Tibial nerve (tissue), 4 donors: ENCODE measurements at places on chromosomes 6 and 20. TPM values are rescaled to one million over a fixed set of nuclear protein-coding genes. Genes with fewer than 3 reads are reported as not detected.

COL12A1 gene
- total RNA-seq, result 262 TPM

ZNF831 gene
- total RNA-seq, result 0.84 TPM

DEFB124 gene
- not detected for total RNA-seq

GSTA2 gene
- not detected for total RNA-seq

DNA sequence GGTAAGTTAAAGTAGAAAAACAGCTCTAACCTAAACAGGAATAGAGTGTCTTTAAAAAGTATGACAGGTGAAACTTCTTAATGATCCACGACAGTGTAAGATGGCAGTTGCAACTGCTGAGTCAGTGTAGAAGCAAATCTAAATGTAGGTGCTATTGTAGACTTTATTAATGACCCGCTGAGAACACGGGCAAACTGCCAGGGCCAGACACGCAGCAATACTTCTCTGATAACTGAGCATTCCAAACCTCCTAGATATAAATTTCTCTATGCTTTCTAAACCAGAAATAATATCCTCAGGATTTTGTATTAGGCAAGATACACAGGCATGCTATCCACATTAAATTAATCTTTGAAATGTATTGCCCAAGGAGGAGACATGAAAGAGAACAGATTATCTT is 1076.4 kb downstream of the HACE1 start:
- no peak overlapping the region for H3K27ac ChIP-seq
- no peaks in the 10 kb centered on the region for H3K4me1 ChIP-seq
- no peaks in the 10 kb centered on the region for H3K27me3 ChIP-seq

GRCh38 chr20:50005471-50005981 is 22.7 kb downstream of the SNAI1 start:
- peaks cover 11% of the 10 kb centered on the region for H3K4me1 ChIP-seq
- H3K36me3 ChIP-seq, result no peaks in the 10 kb centered on the region
- no peak for DNase-seq
- no peak overlapping the region for H3K27ac ChIP-seq
- no peak overlapping the region for H3K4me3 ChIP-seq
- H3K27me3 ChIP-seq, result no peaks in the 10 kb centered on the region

DNA sequence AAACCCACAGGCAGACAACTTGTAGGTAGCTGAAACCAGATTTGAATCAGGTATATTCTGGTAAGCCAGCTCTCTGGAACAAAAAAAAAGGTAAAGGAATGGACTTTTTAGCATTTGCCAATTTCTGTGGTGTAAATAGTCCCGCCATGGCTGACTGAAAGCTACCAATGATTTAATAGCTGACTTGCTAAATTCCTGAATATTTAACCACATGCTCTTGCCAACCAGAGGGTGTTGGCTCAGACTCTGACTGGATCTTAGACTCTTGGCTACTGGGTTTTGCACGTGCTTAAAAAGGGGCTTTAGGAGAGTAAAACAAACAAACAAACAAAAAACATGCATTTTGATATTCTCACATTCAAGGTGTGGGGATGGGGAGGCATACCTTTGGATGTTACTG is 600.0 kb upstream of the CDH4 start:
- no peak for DNase-seq
- H3K27ac ChIP-seq, result no peak overlapping the region
- no peak overlapping the region for H3K4me3 ChIP-seq
- no peaks in the 10 kb centered on the region for H3K4me1 ChIP-seq
- no peaks in the 10 kb centered on the region for H3K27me3 ChIP-seq

DNA sequence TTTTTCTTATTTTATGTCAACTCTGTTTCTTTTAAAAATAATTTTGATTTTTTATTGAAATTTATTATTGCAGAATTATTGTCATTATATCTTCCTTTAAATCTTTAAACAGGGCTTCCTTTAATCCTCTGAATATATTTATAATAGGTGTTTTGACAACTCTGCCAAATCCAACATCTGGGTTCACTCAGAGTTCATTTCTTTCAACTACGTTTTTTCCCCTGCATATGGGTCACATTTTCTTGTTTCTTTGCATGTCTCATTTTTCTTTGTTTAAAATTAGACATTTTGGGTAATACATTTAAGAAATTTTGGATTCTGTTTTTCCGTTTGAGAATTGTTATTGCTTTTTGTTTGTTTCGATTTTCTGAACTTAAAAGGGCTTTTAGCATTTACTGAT is 655.1 kb upstream of the CITED2 start:
- no peak overlapping the region for H3K4me3 ChIP-seq
- H3K27me3 ChIP-seq, result no peaks in the 10 kb centered on the region
- H3K36me3 ChIP-seq, result no peaks in the 10 kb centered on the region
- no peaks in the 10 kb centered on the region for H3K4me1 ChIP-seq
- DNase-seq, result no peak

DNA sequence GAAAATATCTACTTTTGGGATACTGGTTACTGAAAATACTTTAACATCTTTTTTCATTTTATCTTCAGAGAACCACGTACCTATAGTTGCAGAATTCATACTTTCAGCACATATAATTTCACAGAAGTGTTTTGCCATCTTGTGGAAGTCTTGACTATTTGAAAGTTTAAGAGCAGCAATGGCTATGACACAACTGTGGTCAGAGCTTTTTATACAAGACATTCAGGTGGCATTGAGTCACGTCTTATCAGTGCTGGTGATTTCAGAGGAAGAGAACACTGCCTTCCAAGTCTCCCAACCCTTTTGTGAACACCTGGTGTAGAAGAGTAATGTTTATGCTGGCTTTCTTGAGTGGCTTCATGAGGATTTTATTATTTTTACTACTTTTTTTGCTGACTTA is 171.6 kb downstream of the ARID1B start:
- H3K4me3 ChIP-seq, result no peak overlapping the region
- no peak overlapping the region for H3K27ac ChIP-seq
- peaks cover 19% of the 10 kb centered on the region for H3K4me1 ChIP-seq

- H3K27me3 ChIP-seq, result no peaks in the 10 kb centered on the region
- H3K4me1 ChIP-seq, result no peaks in the 10 kb centered on the region
- no peaks in the 10 kb centered on the region for H3K36me3 ChIP-seq
- no peak overlapping the region for H3K27ac ChIP-seq
- DNase-seq, result no peak
- H3K4me3 ChIP-seq, result no peak overlapping the region
Observed at GRCh38 chr6:14191761-14192160, 74.2 kb downstream of the CD83 start.

- H3K4me3 ChIP-seq, result no peak overlapping the region
- no peaks in the 10 kb centered on the region for H3K27me3 ChIP-seq
- H3K4me1 ChIP-seq, result no peaks in the 10 kb centered on the region
- no peak overlapping the region for H3K27ac ChIP-seq
Observed at GRCh38 chr20:235891-236290, 8.8 kb downstream of the DEFB129 start.

- H3K4me1 ChIP-seq, result no peaks in the 10 kb centered on the region
- H3K36me3 ChIP-seq, result peaks cover 74% of the 10 kb centered on the region
- no peaks in the 10 kb centered on the region for H3K27me3 ChIP-seq
- H3K27ac ChIP-seq, result no peak overlapping the region
- H3K4me3 ChIP-seq, result no peak overlapping the region
Observed at GRCh38 chr6:87633851-87634250, 43.9 kb downstream of the ORC3 start.
